Type B pancreatic cell (in vitro differentiated cells): ENCODE measurements at places on chromosomes 7 and 10. TPM values are rescaled to one million over a fixed set of nuclear protein-coding genes. Genes with fewer than 3 reads are reported as not detected.

TET1 gene
- 14.9 and 29.0 TPM in 2 replicates for total RNA-seq

EBLN1 gene
- total RNA-seq: not detected in 2 replicates

NACAD gene
- 7.3 and 12.5 TPM in 2 replicates for total RNA-seq

- H3K4me1 ChIP-seq: peaks cover 7% of the 10 kb centered on the region
- H3K27ac ChIP-seq: no peak overlapping the region
- no peak overlapping the region for H3K4me3 ChIP-seq
- no peak for DNase-seq
- no peaks in the 10 kb centered on the region for H3K27me3 ChIP-seq
These were observed 309.4 kb downstream of the TWIST1 start for GRCh38 chr7:18808026-18808425.

DNA sequence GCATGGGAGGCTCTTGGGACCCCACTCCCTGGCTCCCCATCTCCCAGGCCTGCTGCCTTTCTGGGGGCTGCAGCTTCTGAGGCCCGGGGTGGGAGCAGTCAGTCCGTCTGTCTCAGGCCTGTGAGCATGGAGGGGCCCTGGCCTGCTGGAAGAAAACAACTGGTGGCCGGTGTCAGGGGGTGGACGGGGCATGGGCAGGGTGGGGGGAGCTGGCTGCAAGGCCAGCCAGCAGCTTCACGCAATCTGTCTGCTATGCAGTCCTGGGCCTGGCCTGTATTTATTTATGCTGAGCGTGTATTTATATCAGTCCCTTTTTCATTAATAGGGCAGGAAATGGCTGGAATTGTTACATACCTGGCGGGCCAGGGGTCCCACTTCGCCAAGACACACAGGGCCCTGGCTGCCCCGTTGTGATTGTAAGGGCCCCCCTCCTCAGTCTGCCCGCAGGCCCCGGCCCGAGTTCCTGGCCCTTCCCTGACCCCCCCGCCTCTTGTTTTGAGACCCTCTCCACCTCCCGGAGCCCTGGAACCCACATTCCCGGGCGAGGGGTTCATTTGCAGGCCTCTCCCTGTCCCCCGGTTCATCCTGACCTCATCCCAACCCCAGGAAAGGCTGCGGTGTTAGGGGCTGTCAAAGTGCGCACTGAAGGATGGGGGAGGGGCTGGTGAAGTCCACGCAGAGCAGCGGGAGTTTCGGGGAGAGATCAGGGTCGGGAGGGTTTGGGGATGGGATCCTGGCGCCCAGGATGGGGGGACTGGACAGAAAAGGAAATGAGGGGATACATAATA, 8.2 kb downstream of the TMEM270 start:
- H3K27me3 ChIP-seq: no peaks in the 10 kb centered on the region
- no peaks in the 10 kb centered on the region for H3K36me3 ChIP-seq
- DNase-seq: no peak
- no peak overlapping the region for H3K4me3 ChIP-seq
- H3K4me1 ChIP-seq: peaks cover 7% of the 10 kb centered on the region
- no peak overlapping the region for H3K27ac ChIP-seq
